BJ (cell line): ENCODE measurements at places on chromosomes 4 and X.

DNA sequence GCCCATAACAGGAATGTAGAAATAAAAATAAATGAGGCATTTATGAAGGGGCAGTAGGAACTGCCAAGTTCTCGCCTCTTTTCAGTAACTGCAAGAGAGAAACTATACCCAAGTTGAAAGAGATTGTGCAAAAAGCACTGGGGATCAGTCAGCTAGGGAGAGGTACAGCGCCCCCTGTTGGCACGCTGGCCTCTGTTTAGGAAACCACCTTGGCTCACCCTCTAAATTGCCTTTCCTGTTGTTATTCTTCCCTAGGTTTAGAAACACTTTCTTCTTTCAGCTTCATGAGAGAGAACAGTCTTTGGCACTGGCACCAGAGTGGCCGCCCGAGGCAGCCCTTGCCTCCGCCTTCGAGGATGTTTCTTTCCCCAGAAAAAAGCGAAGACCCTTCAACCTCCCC is 348.5 kb downstream of the MID1IP1 start:
- no peak for DNase-seq

DNA sequence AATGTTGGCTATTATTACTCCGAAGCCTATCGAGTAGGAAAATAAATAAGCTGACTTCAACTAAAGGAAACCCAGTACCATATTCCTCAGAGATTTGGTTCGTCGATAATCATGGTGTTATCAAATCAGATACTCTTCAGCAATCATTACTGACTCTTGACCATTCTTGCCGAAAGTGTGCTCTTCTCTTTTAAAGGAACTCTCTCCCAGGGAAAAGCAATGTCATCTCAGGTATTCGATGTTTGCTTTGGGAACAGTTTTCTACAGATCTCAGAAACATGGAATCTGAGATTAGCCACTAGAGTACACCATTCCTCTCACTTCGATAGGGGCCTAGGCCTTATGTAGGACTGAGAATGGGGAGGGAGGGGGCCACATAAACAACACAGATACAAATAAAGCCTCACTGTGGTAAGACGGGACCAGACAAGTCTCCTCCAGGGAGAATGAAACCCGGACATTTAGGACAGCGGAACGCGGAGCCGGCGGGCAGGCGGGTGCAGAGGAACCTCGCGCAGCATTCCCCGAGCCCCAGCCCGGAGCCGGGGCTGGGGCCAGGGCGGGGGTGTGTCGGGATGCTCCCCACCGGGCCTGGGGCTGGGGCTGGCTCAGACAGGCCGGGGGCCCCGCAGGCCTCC is 581 bp downstream of the DNAJB14 start:
- no peak for DNase-seq

- no peak for DNase-seq
Observed at GRCh38 chr4:52946855-52947254, 84.7 kb downstream of the RASL11B start.

GRCh38 chr4:166323250-166323649 is 450.2 kb downstream of the TLL1 start:
- DNase-seq = no peak

DNA sequence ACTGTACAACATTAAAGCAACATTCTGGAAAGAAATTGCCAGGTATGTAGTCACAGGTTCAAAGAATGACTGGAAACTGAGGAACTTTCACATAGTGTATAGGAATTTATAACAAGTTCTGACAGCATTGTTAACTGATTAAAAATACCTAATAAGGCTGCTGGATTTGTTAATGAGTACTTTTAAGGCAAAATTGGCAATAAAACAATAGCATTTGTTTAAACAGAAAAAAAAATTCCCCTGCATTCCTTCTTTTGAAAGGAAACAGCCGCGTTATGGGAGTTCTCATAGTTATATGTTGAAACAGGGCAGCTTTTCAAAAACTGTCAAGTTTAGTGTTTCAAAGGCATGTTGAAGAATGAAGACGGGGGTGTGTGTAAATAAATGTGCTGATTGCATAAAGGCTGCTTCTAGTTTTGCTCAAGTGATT is 282.5 kb upstream of the FAT1 start:
- no peak for DNase-seq

- DNase-seq = peak; percentile 70
Observed at GRCh38 chr4:77921701-77922100, 59.1 kb downstream of the MRPL1 start.

GRCh38 chr4:183823434-183823833 is 81.7 kb upstream of the STOX2 start:
- DNase-seq = no peak

GRCh38 chrX:143964549-143964948 is 80.7 kb downstream of the UBE2NL start:
- DNase-seq = no peak

- no peak for DNase-seq
Observed at GRCh38 chr4:82381235-82381634, 7.4 kb upstream of the HNRNPD start.

- no peak for DNase-seq
Observed at GRCh38 chr4:154294652-154295350, 196.8 kb downstream of the DCHS2 start.

GRCh38 chr4:74317616-74318246 is 9.5 kb downstream of the EPGN start:
- DNase-seq = no peak

DNA sequence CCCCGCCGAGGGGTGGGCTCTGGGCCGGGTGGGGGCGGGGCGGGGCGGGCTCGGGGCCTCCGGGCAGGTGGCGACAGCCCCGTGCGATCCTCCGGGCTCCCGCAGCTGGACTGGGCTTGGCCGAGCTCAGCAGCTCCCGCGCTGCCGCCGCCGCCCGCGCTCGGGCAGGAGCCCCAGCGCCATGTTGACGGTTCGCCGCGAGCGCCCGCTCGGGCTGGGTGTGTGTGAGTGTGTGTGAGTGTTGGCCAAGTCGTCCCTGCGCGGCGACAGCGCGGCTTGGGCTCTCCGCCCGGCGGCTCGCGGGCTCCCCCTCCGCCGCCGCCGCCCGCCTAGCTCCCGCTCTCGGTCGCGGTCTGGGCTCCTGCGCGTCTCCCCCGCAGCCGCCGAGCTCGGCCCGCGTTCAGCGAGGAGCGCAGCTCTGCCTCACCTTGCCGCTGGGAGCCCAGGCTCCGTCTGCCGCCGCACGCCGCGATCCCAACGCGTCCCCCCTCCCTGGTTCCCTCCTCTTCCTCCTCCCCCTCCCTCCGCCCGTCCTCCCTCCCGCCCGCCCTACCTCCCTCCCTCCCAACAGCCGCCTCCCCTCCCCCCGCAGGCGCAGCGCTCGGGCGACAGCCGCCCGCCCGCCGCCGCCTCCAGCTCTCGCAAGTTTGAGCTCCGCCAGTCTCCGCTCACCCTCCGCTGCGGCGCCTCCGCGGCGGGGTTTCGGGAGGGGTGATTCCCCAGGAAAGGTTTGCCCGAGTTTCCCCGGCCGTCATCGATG is at the start of gene BCOR:
TSS of gene BCOR (minus strand) at position 455 of the 760 bp plus-strand sequence. CDS start 20,029 bp downstream, outside the sequence.
- DNase-seq = no peak

DNA sequence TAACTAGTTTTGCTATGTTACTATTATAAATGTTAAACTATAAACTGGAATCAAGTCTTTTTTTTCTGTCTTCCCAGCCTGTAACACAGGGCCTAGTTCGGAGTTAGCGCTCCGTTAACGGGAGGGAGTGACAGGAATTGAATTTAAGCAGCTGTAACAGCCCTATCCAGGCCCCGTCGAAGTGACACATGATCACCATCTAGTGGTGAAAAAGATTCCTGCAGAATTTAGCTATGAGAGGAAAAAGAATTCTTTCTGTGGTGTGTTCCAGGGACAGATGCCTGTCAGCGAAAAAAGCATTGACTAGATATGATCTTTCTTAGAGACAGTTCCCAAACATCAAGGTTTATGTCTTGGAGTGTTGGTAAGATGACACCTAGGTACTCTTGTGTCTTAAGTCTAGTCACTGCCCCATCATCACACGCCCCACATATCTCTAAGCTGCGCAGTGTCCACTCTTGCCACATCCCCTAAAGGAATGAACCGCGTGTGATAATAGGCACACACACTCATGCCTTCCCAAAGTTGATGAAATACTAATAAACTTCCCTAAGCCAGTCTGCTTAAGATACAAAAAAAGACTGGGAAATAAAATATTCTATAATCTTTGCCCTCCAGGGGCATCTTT is 2.1 kb downstream of the GAB3 start:
- no peak for DNase-seq

DNA sequence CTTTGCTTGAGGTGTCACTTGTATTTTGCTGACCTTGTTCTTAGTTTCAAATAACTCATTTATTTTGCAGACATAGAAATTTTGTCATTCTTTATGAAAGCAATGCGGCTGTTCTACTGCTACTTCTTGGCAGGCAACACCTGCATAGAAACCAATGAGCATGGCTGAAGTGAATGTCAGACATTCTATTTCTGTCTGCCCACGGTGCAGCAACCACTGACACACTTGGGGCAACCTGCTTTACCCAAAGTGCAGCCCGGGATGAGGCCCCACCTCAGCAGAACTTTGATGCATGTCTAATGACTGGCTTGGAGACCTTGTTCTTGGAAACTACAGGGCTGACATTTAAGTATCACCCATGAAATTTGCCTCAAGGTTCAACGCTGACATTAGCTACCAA is 93.6 kb downstream of the RBM47 start:
- DNase-seq = no peak

- peak; percentile 82 for DNase-seq
Observed at GRCh38 chrX:151970661-151971060, 3.8 kb downstream of the GABRE start.

- no peak for DNase-seq
Observed at GRCh38 chrX:29299684-29300083, 712.4 kb downstream of the IL1RAPL1 start.

DNA sequence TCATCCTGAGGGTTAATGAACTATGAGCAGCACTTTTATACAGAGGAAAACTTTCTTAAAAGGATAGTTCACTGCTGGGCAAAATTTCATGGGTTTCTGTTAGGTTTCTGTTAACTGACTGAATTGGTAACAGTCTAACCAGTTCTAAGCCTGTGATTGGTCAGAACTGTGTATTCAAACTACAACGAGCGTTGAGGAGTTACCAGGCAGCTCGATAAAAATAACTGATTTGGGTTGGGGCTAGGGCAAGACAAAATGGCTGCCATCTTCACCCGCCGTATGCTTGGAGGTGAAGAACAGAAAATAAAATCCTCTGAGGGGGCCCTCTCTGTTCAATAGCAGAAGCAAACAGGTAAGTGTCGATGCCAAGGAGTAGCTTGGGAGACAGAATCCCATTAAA is 22.0 kb downstream of the FAM133A start:
- no peak for DNase-seq

DNA sequence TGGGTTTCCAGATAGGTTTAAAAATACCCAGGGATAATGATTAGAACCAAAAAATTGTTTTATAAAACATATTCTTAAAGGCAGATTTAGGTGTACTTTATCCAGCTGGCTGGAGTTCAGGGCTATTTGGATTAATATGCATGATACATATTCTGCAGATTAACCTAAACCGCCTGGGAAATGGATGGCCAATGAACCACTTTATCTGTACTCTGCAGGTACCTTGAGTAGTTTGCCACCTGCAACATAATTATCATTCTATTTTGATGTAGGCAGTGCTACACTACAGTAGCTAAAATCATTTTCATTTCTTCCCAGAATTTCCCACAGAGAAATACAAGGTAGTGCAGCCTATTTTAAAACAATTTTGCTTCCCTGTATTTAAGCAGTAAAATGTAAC is 683.2 kb upstream of the GNPDA2 start:
- no peak for DNase-seq

DNA sequence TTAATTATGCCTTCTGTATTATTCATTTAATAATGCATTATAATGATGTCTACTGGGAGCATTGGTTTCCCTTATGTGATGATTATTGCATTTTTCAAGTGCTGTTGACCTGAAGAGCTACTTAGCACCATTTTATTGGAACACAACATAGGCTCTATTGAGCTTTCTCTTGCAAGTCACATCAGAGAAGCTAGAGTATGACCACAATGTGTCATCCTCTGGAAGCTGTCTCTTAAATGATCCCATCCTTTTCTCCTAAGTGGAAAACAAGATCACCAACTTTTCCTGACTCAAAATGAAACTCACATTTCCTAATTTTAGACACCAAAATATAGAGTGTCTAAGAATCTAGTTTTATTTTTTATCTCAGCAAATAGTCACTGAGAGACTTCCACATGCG is 1451.9 kb downstream of the PCDH7 start:
- DNase-seq = no peak

- no peak for DNase-seq
Observed at GRCh38 chrX:10660171-10660570, 39.8 kb upstream of the MID1 start.

DNA sequence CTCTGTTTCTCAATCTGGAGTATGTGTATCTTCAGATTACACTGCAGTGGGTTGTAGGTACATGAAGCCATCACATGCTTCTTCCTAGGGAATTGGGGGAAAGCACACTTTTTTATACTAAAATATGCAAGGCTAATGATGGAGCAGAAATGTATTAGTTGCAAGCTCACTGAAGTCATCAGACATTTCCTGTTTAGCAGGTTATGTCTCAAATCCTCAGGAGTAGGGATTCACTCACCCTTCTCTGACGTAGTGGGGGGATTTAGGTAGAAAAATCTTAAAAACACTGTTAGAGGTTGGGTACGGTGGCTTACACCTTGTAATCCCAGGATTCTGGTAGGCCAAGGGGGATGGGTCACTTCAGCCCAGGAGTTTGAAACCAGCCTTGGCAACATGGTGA is 128.4 kb upstream of the GPC4 start:
- DNase-seq = no peak

- DNase-seq = no peak
Observed at GRCh38 chr4:4618847-4619246, 77.0 kb upstream of the STX18 start.

GRCh38 chr4:181138116-181138515 is 1105.1 kb upstream of the TENM3 start:
- no peak for DNase-seq

- no peak for DNase-seq
Observed at GRCh38 chr4:29560452-29560851, 1159.7 kb upstream of the PCDH7 start.

DNA sequence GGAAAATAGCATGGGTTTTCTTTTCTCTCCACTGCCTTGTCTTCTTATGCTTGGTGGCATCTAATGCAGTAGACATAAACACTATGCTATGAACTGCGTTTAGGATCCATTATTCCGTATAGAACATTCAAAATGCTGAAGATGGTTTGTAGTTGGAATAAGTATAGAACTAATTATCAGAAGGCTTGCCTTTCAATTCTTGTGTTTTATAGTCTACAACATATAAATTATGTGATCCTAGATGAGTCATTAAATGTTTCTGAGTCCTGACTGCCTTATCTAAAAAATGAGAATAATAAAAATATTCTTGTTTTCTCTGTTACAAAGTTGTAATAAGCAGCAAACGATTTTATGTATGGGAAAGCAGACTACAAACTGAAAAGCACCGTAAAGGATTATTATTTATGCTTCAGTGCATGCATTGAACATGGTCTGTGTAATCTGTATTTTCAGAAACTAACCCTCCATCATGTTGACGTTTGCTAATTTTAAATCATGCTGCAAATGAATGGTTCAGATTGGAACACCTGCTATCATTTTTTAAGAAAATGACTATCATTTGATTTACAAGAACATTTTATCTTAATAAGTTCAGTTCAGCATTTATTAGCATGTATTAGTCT is 335.9 kb upstream of the AADAT start:
- DNase-seq = no peak
